ENCODE measurements at places on chromosomes 16 and 17.

- no peak for DNase-seq
Measured at GRCh38 chr17:74778960-74779359, 2.8 kb upstream of the NAT9 start.

GRCh38 chr17:76351526-76352071 is 2.1 kb downstream of the PRPSAP1 start:
- no peak for DNase-seq

GRCh38 chr17:17370711-17371110 is 67.5 kb downstream of the NT5M start:
- DNase-seq = no peak

DNA sequence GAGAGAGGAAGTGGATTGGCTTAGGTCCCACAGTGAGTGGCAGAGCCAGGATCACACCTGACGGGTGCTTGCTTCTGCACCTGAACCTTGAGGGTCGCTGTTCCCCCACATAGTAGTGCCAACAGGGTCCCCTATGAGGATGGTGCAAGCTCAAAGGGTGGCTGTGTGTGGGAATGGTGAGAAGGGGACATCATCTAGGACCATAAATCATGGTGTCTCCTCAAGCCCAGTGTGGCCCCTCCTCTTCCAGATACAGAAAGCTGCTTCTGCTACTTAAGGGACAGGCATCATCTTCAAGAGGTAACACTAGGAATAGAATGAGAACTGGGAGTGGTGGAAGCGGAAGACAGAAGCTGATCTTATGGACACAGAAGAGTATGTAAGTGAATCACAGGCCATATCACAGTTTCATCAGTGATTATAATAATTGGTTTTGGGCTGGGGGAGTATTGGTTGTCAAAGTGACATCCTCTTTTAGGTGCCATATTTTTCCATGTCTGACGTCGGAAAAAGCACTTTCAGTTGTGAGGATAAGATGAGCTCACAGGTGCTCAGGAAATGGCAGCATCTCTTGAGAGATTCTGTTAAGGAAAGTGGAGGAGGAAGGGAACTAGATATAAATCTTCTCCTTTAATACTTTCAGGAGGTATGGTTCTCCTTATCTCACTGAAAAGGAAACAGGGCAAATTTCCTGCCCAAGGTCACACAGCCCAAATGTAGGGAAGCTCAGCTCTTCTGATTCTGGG is 83.2 kb upstream of the HNF1B start:
- DNase-seq = no peak

DNA sequence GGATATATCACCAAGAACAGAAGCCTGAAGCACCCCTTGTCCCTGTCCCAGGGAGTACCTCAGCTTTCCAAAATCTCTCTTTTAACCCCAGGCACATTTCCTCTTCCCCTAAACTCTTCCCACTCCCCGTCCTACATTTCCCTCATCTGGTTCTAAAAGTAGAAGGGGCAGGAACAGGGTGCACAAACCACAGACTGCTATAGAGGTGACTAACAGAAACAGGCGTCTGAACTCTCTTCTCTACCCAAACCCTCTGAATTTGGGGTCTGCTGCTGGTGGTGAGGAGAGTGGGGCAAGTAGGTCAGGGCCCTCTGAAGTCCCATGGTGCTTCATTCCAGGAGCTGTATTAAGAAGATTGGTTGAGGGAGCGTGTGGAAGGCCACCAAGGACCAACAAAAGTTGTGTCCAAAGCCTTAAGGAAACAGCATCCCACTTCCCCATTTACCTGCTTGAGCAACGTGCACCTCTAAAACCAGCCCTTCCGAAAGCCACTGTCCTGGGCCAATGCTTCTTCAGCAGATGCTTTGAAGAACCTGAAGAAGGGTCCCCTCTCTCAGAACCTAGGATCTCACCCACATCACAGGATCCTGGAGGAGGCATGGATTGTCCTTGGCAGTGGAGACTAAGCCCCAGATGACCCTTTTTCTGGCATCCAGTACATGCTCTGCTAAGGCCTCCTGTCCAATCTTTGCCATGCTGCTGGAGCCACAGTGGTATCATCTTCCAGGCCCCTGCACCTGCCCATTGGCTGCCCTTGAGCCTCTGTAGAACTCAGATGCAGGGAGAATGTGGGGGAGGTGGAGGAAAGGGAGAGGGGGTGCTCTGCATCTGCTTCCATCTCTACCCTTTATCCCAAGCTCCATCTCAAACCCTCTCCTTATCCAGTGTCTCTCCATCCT is 5.7 kb upstream of the NR1D1 start:
- no peak for DNase-seq

DNA sequence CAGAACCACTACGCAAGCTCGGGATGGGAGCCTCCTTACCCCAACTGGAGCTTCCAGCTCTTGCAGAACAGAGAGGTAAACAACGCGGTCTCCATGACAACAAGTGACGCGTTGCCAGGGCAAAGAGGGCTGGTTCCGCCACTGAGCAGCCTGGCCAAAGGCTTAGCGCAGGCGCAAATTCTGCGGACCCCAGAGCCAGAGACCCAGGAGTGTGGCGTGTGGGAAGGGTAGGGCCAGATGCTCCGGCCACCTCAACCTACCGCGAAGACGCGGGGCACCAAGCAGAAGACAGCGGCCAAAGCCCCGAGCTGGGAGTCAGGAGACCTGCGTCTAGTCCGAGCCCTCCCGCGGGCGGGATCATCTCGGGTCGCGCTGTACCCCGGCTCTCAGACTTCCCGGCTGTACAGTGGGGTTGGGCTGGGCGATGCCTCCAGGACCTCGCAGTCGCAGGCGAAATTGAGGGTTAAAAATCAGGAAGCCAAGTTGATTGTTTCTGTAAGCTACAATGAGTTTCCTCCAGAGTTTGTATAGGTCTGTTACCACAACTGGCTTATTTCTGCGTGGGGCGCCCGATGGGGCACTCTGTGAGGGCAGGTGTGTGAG is at the start of gene TEKT1:
TSS of gene TEKT1 (minus strand) at position 69 of the 603 bp plus-strand sequence. CDS start 1,353 bp downstream, outside the sequence.
- peak; percentile 13 for DNase-seq

GRCh38 chr17:81703747-81704654 is 834 bp downstream of the MRPL12 start:
- DNase-seq = no peak

GRCh38 chr17:36993227-36993626 is 44.5 kb downstream of the AATF start:
- no peak for DNase-seq

GRCh38 chr17:60253048-60253447 is 103.3 kb downstream of the CA4 start:
- no peak for DNase-seq

GRCh38 chr16:57043248-57043647 is 49.1 kb upstream of the CPNE2 start:
- no peak for DNase-seq

- no peak for DNase-seq
Measured at GRCh38 chr16:85651629-85652430, 36.9 kb downstream of the GINS2 start.

GRCh38 chr16:66649636-66650205 is 45.2 kb downstream of the CMTM3 start:
- no peak for DNase-seq

- no peak for DNase-seq
Measured at GRCh38 chr16:4911970-4912386, 25.0 kb downstream of the PPL start.

- no peak for DNase-seq
Measured at GRCh38 chr16:1708768-1709180, 2.8 kb downstream of the MAPK8IP3 start.

- DNase-seq = no peak
Measured at GRCh38 chr17:69404399-69404798, 10.1 kb upstream of the MAP2K6 start.

GRCh38 chr16:87628940-87629339 is 26.6 kb downstream of the JPH3 start:
- peak; percentile 88 for DNase-seq

All from 8988T (cell line).